ENCODE measurements at places on chromosomes 5 and 9. TPM values are rescaled to one million over a fixed set of nuclear protein-coding genes. Genes with fewer than 3 reads are reported as not detected.

ZNF300 gene
- total RNA-seq, result 8.1 TPM

NFX1 gene
- total RNA-seq, result 27.5 TPM

TRAF2 gene
- total RNA-seq, result 5.6 TPM

SHISAL2B gene
- total RNA-seq, result not detected

ENTPD2 gene
- total RNA-seq, result not detected

LEAP2 gene
- total RNA-seq, result 0.18 TPM

OCLN gene
- total RNA-seq, result 3.0 TPM

GRIN1 gene
- total RNA-seq, result not detected

PCDHAC2 gene
- total RNA-seq, result not detected

MAML1 gene
- total RNA-seq, result 4.7 TPM

ARAP3 gene
- 6.2 TPM for total RNA-seq

FAM221B gene
- total RNA-seq, result not detected

SLC25A48 gene
- total RNA-seq, result not detected

CCDC171 gene
- total RNA-seq, result 13.3 TPM

EIF4E1B gene
- not detected for total RNA-seq

BAAT gene
- not detected for total RNA-seq

IL17B gene
- not detected for total RNA-seq

CCDC187 gene
- total RNA-seq, result not detected

MSX2 gene
- total RNA-seq, result under 0.01 TPM

SUSD1 gene
- total RNA-seq, result 16.4 TPM

SLC4A9 gene
- not detected for total RNA-seq

CCDC69 gene
- 1.5 TPM for total RNA-seq

DCAF12 gene
- 25.9 TPM for total RNA-seq

SPINK7 gene
- not detected for total RNA-seq

INSL6 gene
- not detected for total RNA-seq

CTNND2 gene
- total RNA-seq, result 1.9 TPM

UBAP2 gene
- total RNA-seq, result 68.7 TPM

F12 gene
- 1.4 TPM for total RNA-seq

IL33 gene
- 73.9 TPM for total RNA-seq

LRRTM2 gene
- 3.6 TPM for total RNA-seq

TAF1L gene
- total RNA-seq, result not detected

ABL1 gene
- 55.5 TPM for total RNA-seq

AGGF1 gene
- total RNA-seq, result 22.5 TPM

ZNF879 gene
- 5.2 TPM for total RNA-seq

ZNF658 gene
- total RNA-seq, result 2.2 TPM

MYMK gene
- total RNA-seq, result not detected

DRD1 gene
- 0.18 TPM for total RNA-seq

ELAVL2 gene
- 0.81 TPM for total RNA-seq

DMRT2 gene
- total RNA-seq, result not detected

FCN2 gene
- total RNA-seq, result not detected

C9orf43 gene
- 0.63 TPM for total RNA-seq

RNF180 gene
- total RNA-seq, result 3.4 TPM

PFN3 gene
- total RNA-seq, result not detected

VAV2 gene
- 10.9 TPM for total RNA-seq

RABEPK gene
- 25.2 TPM for total RNA-seq

SLC36A3 gene
- not detected for total RNA-seq

FUT7 gene
- not detected for total RNA-seq

ADAMTS2 gene
- total RNA-seq, result 25.8 TPM

All from fibroblast of the aortic adventitia (primary cell).